Mammary microvascular endothelial cell (primary cell): ENCODE measurements at places on chromosomes 12 and 14. TPM values are rescaled to one million over a fixed set of nuclear protein-coding genes. Genes with fewer than 3 reads are reported as not detected.

Gene FAM186B
- not detected in 2 replicates for total RNA-seq

Gene ADCY6
- total RNA-seq: 16.9 and 19.7 TPM in 2 replicates

Gene GRIP1
- total RNA-seq: not detected in 2 replicates

Gene C14orf39
- total RNA-seq: not detected in 2 replicates

Gene RNASE3
- total RNA-seq: not detected in 2 replicates
